ENCODE measurements at places on chromosomes 1 and 21.
A peak's percentile ranks its signal among the peaks of the same experiment; 100 is the strongest.

DNA sequence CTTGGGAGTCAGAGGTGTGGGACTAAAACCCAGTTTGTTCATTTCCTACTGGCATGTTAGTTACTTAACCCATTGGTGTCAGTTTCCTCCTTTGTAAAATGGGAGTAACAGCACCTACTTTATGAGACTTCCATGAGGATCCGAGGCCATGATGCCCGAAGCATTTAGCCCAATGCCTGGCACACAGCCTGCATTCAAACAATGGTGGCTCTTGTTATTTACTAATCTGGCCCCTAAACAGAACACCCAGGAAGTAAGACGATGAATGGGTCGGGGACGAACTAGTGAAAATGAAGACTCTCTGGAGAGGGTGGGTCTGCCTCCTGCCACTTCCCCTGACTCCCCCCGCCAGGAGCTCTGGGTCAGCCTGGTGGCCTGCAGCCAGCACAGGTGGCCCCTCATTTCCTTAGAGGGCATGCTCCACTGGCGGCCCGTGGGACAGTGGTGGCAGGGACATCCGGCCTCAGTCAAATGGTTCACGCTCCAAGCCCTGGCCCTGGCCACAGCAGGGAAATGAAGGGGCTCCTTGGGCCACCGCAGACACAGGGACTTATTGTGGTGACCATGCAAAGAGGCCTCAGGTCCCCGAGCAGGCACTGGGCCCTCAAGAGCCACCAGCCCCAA is 9.5 kb upstream of the TAS1R2 start:
- no peak for DNase-seq

GRCh38 chr1:247210062-247210375 is 38.2 kb upstream of the ZNF124 start:
- peak; percentile 62 for DNase-seq

DNA sequence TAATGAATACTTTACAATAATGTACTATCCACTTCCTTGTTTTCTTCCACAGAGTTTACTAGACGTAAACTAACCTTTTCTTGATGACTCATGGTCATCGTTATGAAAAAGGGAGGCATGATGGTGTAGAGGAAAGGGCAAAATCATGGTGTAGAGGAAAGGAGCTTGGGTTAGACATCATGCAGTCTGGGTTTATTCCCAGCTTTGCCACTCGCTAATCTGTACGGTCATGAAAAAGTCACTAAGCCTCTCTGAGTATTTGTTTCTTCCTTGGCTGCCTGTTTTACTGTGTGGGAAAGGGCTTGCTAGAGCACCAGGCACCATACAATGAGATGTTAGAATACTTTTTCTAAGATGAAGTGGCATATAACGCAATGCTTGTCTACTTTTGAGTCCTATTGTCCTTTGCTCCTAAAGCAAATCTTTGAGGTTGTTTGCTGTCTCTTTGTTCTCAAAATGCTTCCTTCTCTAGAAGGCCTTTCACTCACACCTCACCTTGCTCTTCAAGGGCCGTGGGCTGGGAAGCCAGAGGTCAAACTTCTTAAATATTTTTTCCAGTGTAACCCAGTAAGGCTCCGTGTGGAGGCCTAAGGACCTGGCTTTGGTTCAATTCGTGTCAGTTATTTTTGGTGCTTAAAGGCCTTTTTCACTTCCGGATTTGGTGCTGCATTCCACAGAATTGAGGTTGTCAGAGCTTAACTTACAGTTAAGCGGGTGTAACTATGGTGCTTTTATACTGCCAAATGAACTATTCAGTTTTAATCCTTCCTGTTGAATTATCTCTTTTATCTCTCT is 9.9 kb upstream of the ETV3 start:
- DNase-seq, result no peak

GRCh38 chr1:209150114-209150513 is 433.4 kb upstream of the CAMK1G start:
- DNase-seq, result no peak

GRCh38 chr1:200153277-200154055 is 126.0 kb downstream of the NR5A2 start:
- DNase-seq, result no peak

- DNase-seq, result peak; percentile 67
These were observed 2.0 kb upstream of the ATF3 start for GRCh38 chr1:212606395-212607205.

DNA sequence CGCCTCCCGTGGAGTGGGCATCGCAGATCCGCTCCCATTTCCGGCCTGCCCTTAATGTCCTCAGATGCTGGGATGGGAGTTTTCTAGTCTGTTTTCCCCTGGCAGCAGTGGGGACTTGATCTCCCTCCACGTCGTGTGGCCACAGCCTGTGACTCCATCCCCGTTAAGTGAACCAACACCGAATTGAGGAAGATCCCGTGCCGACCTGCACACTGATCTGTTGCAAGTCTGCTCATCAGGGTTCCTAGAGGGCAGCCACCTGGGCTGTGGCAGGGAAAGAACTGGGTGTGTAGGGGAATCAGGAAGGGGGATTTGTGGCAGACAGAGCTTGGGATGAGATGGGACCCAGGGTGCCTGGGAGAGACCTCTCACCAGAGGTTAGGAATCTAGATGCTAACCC is 23.3 kb upstream of the CDK18 start:
- no peak for DNase-seq

DNA sequence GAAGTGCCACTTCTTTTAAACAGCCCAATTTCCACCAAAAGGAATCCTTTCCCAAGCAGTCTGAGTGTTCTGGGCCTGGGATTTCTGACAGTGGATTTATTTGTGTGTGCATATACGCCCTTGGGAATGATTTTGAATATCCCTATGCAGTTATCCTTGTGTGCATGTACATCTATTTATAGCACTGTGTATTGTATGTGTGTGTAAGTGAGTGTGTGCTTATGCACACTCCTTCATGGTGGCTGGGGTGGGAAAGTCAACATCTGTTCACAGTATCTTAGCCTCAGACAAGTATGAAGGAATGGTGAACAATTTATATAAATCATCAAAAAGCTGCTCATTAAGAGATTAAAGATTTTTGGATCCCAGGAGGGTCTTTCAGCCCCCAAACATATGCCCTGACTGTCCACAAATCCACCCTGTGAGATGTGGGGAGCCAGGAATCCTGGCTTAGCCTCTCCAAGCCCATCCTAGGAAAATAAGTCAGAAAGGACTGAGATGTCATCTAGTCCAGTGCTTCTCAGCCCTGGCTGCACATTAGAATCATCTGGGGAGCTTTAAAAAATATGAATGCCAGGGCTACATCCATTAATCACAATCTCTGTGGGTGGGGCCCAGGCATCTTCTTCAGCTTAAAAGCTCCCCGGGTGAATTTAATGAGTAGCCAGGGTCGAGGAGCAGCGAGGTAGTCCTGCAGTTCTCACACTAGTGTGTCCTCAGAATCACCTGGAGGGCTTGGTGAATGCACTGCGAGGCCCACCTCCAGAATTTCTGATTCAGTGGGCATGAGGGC is 101.4 kb downstream of the PLXNA2 start:
- peak; percentile 58 for DNase-seq

DNA sequence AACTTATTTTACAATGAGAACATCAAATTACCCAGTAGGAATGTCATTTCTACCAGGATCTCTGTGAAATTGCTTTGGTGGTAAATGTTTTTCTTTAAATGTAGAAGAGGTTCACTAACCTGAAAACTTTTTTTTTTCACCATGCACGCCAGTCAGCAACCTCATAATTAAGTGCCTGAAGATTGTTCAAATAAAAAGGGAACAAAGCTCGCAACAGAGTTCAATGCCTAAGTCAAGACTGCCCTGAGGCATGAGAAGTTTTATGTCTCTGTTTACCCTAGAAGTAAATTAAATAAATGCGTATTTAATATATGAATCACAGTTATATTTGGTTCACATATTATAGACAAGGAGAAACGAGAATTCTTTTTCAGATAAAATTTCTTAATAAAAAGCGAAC is 13.8 kb upstream of the SYDE2 start:
- peak; percentile 67 for DNase-seq

- DNase-seq, result no peak
These were observed 157.3 kb downstream of the GRIK3 start for GRCh38 chr1:36876990-36877389.

DNA sequence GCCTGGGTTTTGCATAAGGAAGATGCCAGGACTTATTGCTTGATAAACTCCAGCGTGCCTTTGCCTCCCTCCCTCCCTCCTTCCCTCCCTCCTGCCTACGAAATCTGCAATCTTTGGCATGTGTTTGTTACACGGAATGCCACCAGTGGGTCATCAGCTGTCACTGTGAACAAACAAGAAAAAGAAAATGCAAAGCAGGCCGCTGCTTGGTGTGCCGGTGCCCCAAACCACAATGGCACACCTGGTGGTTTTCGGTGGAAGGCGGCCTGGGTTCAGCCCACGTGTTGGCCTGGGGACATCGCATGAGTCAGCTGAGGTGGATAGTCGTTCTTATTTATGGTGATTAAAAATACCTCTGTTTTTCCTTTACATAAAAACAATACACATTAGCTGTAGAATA is 16.3 kb upstream of the IFNLR1 start:
- no peak for DNase-seq

GRCh38 chr1:39818482-39818881 is 29.8 kb upstream of the BMP8B start:
- DNase-seq, result no peak

- no peak for DNase-seq
These were observed 5.6 kb downstream of the CFAP57 start for GRCh38 chr1:43177691-43178090.

DNA sequence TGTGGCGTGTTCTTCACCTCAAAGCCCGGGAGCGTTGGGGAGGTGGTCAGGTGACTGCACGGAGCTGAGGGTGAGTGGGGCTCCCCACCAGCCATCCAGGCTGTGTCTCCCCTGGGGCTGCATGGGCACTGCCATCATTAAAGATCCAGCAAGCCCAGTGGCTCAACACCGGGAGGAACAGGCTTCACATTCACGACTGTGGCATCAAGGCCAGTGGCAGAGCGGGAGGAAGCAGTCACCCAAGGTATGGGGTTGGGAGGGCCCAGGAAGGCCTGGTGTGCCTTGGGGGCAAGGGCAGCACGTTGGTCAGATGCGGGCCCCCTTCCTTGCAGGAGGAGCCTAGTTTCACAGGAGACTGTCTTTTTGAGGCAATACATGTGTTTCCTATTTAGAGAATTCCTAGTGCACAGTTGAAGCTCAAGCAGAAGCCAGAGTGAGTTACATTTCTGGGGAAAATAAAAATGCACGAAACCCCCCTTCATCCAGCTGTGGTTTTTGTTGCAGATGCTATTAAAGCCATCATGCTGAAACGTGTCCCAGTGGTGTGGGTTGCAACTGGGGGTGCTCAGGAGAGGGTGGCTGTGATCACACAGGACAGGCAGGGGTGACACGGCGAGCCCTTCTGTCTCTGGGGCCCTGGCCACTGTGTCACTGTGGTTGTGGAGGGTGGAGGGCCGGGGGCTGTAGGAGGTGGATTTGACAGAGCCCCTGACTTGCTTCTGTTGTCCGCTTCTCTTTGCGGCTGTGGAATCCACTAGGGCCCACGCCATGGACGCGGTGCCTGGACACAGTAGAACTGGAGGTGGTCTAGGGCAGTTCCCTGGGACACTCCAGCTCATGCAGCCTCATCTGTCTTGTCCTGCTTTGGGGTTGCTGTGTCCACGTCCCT is 34.1 kb downstream of the SNAP47 start:
- no peak for DNase-seq

- DNase-seq, result no peak
These were observed 155.0 kb downstream of the TNFSF18 start for GRCh38 chr1:172895761-172896160.

DNA sequence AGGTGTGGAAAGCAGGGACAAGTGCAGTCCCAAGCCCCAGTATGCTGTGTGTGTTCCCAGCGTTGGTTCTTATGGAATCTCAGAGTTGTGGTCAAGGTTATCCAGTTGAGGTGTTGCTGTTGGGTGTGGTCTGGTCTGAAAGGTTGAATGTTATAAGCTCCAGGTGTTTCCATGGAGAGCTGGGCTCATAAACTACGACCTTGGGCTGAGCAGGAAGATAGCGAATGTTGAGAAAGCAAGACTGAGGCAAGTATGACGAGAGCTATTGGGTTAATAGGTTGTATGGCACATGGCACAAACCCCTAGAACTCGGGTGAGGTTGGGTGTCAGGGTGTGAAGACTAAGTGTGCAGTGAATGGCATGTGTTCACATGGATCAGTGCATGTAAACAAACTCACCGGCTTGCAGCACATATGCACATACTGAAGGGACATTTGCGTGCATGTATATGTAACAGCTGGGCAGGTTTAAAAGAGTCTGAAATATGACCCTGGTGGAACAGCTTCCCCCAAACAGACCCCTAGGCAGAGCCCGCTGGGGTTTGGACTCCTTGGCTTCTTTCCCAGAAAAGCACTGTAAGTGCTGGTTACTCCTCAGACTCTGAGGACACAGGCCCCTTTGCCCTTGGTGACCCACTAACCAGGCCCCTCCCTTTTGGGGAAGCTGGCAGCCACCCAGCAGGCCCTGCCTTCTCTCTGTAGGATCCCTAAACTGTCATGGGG is 117.5 kb downstream of the NAV1 start:
- DNase-seq, result peak; percentile 74

GRCh38 chr1:119481951-119482350 is 25.1 kb upstream of the HSD3B1 start:
- DNase-seq, result no peak

GRCh38 chr21:26846036-26846931 is 1.1 kb upstream of the ADAMTS1 start:
- peak; percentile 70 for DNase-seq

GRCh38 chr1:157155658-157156057 is 17.5 kb upstream of the ETV3 start:
- DNase-seq, result peak; percentile 48

GRCh38 chr1:61887931-61888564 is 145.8 kb downstream of the PATJ start:
- DNase-seq, result no peak

GRCh38 chr1:92441697-92442342 is 44.9 kb downstream of the GFI1 start:
- DNase-seq, result peak; percentile 93

- DNase-seq, result no peak
These were observed 136.2 kb downstream of the NAV1 start for GRCh38 chr1:201675143-201675542.

DNA sequence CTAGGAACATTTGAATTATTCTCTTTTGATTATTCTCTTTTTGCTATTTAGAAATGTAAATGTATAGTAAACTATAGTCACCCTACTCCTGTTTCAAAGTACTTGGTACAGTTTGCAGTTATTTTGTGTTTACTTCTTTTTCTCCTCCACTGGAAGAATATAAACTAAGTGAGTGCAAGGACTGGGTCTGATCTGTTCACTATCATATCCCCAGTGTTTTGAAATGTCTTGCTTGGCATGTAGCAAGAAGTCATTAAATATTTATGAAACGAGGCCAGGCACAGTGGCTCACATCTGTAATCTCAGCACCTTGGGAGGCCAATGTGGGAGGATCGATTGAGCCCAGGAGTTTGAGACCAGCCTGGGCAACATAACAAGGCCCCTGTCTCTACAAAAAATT is 35.8 kb upstream of the PODN start:
- DNase-seq, result no peak

DNA sequence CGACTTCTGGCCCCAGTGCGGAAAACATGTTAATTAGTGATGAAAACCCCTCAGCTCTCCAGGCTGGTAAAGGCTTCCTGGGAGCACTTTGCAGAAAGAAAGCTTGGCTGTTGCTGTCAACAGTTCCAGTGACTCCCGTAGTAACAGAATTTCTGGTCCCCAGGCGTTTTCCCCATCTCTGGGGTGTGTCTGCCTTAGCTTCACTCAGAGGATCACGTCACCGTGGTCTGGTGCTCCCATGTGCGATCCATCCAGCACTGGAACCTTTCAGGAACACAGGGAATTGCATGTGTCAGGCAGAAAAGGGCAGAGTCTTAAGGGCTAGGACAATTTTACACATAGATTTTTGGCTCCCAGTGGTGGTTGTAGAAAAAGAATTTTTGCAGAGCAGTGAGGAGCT is 470.4 kb upstream of the USP24 start:
- no peak for DNase-seq

- DNase-seq, result no peak
These were observed 98.3 kb downstream of the ABCA4 start for GRCh38 chr1:94022471-94023189.

Data from NCI-H1417 (cell line).